ENCODE measurements at places on chromosomes 4 and X.
A peak's percentile ranks its signal among the peaks of the same experiment; 100 is the strongest.

DNA sequence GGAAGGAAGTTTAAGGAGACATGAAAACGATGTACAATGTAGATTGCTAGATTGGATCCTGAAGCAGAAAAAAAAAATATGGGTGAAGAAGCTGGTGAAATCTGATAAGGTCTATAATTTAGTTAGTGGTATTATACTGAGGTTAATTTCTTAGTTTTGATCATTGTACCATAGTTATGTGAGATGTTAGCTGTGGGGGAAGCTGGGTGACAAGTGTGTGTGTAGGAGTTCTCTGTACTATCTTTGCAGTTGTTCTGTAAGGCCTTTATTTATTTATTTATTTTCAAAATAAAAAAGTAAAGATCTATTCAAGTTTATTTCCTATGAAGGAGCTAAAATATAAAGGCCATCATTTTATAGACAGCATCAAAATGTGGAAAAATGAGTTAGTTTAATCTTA lies 12.5 kb upstream of the EXOC1 start:
- no peak for DNase-seq

GRCh38 chr4:121675715-121676114 lies 21.1 kb downstream of the ANXA5 start:
- no peak for DNase-seq

- no peak for DNase-seq
These were observed 24.9 kb upstream of the IQSEC2 start for GRCh38 chrX:53305996-53306937.

DNA sequence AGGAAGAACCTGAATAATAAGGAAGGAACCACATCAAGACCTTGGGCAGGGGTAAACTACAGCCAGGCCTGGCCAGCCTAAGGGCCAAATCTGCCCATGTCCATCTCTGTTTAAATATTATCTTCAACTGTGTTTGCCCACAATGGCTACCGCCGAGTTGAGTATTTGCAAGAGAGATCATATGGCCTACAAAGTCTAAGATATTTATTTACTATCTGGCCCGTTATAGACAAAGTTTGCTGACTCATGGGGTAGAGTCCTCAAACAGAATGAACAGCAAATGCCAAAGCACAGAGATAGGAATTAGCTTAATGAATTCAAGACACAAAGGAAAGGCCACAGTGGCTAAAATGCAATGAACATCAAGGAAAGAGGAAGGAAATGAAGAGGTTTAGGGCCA lies 44.8 kb downstream of the RPS6KA3 start:
- DNase-seq: no peak

GRCh38 chr4:168357941-168358340 lies 39.4 kb upstream of the DDX60 start:
- no peak for DNase-seq

GRCh38 chr4:165612936-165613335 lies 234.1 kb downstream of the CPE start:
- no peak for DNase-seq

DNA sequence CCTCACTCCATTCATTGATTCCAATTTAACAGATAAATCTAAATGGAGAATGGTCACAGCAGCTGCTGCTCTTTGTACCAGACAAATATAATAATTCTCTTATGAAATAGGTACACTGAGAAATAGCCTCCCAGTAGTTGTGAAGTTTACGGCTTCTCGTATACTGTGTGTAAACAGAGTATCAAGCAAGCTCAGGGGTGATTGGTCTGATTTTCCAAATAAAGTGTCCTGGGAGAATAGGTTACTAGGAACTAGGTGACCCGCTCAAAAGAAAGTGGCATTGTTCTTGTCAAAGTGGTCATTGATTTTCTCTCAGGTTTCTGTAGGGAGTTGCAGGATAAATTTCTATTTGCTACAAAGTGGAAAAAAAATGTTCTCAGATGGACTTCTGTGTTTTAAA lies 838.2 kb downstream of the RAPGEF2 start:
- no peak for DNase-seq

DNA sequence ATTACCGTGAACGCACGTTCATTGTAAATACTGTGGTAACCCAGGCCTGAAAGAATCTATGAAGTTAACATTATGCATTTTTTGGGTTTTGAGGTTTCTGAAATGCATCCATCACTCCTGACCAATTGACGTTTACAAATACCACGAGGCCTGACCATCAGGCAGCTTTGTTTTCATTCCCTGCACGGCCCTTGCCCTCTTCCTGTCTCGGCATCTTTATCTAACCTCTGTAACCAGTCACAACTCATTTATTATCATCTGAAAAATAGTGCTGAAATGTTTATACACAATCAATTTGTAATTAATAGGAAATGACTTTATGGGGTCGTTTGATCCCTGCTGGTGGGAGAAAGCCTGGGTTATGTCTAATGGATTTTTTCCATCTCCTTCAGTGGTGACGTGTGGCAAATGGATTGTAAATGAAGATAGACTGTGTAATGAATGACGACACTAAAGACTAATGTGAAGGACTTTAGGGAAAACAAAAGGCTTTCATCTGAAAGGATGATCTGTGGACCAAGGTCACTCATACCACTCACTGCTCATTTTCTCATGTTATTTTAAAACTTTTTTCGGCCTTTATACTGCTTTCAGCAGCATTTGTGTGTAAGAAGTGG lies 102.7 kb upstream of the SORBS2 start:
- peak; percentile 78 for DNase-seq

DNA sequence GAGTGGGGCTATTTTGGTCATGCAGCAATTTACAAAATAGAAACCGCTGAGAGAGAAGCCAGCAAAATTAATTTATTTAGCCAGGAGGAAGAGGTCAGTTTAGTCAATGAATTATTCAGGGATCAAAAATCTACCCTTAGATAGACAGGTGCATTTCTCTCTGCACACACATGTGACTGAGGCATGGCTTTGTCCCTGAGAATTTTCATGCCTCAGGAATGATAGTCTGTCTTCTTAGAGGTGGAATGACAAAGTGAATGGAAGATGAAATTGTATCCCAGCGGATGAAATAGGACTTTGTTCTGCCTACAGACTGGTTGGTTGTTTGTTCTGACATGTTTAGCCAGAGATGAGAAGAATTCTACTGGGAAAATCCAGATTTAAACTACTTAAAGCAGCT lies 46.0 kb downstream of the ANKRD50 start:
- no peak for DNase-seq

DNA sequence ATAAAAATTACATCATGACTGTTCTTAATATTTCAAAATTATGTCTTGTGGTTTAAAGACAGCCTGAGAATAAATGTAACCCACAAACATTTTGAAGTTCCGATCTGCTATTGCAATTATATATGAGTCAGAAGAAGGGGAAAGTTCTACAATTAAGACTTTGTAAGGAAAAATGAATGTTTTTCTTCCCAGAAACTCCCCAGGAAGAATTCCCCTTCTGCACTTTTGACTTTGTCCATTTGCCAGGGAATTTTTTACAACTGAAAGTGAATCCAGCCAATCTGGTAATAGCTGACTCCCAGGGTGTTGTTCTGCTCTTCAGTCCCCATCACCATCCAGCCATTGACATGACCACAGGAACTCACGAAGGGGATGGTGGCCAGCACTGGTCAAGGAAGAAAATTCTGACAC lies 61.6 kb upstream of the NOCT start:
- peak; percentile 94 for DNase-seq

GRCh38 chr4:52551487-52551886 lies 107.6 kb downstream of the USP46 start:
- no peak for DNase-seq

DNA sequence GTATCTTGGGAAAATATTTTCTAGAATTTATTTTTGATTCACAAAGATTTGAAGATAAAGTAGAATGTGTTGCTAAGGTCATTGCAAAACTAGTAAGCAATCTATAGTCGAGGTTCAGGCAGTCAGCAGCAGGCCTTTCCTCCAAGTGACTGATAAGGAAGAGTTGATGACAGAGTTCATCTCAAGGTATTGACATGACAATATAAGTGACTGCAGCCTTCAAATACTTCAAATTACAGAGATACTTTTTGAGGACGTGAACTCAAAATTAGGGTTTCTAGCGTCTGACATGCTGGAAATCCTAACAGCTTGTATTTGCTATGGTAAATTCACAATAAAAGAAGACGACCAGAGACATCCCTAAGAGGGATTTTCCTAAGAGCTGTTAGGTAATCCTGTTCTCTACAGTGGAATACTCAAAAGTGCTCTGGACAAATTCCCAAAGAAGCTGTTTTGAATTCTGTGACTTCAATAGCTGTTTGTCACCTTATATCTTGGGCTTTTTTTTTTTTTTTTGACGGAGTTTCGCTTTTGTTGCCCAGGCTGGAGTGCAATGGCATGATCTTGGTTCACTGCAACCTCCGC lies 7.4 kb downstream of the ARHGAP10 start:
- DNase-seq: no peak

DNA sequence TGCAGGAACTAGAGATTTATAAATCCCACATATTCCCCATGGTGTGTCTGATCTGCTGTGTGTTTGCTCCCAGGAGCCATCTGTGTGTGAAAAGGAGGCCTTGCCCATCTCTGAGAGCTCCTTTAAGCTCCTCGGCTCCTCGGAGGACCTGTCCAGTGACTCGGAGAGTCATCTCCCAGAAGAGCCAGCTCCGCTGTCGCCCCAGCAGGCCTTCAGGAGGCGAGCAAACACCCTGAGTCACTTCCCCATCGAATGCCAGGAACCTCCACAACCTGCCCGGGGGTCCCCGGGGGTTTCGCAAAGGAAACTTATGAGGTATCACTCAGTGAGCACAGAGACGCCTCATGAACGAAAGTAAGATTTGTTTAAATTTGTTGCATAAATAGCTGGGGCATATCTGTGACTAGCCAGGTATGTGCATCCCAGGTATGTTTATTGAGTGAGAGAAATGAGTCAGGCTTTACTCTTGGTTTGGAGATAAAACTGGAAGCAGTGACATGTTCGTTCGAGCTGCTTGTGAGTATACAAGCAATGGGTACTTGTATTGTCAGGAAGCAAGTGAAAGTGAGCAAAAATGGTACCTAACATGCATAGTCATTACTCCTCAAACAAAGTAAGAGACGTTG lies 89.5 kb downstream of the PTTG2 start:
- DNase-seq: no peak

DNA sequence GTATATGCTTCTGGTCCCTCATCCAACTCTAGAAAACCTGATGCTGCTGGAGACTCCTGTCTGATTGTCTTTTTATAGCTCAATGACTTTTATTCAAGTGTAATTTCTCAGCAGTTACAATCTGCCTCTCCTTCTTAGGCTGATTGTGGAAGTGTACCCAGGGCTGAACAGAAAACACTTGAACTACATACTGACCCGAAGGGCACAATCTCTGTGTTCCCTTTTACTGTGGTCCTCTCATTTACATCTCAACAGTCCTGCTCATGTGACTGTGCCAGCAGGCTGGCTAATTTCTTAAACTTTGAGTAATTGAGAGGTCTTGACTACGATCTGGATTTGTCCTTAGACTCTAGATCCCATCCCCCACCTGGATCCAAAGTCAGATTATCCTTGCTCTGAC lies 863.4 kb downstream of the PDHA2 start:
- DNase-seq: no peak

DNA sequence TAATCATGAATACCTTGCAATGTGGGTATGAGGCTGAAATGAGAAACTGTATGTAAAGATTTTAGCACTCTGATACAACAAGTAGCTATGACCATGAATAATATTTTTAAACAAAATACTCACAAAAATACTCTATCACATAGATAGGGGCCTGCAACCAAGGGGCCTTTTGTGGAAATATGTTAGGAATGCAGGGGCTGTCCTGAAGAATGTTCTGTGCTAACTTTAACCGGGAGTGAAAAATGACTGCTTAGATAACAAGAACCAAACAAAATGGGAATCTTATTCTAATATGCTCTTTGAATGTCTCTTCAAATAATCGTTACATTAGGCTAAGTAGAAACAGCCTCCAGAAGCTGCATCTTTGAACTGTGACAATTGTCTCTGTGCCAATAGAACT lies 37.9 kb upstream of the GYPA start:
- DNase-seq: no peak

GRCh38 chr4:3658530-3658913 lies 107.7 kb upstream of the ADRA2C start:
- no peak for DNase-seq

DNA sequence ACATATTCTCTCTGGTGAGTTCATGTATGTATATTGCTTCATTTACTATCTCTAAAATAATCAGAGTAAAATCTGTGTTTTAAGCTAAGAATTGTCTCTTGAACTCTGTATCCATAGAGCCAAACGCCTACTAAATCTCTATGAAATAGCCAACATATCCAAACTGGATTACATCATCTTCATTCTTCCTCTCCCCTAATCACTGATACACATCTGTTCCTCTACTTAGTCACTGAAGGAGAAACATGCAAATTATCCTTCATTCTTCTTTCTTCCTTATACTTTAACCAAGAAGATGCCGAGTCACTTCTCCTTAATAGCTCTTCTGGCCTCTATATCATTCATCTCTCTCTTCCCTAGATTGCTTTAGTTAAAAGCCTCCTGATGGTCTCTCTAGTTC lies 630.4 kb upstream of the FTHL17 start:
- DNase-seq: no peak

- no peak for DNase-seq
These were observed 5.2 kb downstream of the RAB33A start for GRCh38 chrX:130176942-130177341.

- DNase-seq: no peak
These were observed 514.6 kb upstream of the KLHL4 start for GRCh38 chrX:87003031-87003430.

- no peak for DNase-seq
These were observed 142.0 kb upstream of the RBPJ start for GRCh38 chr4:26178854-26179253.

GRCh38 chr4:110486256-110486655 lies 10.3 kb downstream of the ENPEP start:
- DNase-seq: no peak

DNA sequence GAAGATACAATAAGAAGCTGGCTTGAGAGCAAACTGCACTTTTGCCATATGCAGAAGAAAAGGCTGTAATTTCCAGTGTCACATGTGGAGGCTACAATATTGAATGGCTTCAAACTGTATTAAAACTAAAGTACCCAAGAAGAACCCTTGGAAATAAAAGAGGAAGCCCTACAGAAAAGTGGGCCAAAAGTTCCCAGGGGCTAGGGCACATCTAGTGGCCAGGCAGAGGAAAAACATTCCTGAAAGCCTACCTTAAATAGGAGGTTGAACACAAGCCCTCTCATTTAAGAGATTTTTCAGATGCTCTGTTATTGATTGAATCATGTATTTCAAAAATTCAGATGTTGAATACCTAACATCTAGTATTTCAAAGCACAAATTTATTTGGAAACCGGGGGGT lies 40.6 kb upstream of the PRDX4 start:
- no peak for DNase-seq

- DNase-seq: no peak
These were observed 38.4 kb upstream of the CLNK start for GRCh38 chr4:10722957-10723356.

DNA sequence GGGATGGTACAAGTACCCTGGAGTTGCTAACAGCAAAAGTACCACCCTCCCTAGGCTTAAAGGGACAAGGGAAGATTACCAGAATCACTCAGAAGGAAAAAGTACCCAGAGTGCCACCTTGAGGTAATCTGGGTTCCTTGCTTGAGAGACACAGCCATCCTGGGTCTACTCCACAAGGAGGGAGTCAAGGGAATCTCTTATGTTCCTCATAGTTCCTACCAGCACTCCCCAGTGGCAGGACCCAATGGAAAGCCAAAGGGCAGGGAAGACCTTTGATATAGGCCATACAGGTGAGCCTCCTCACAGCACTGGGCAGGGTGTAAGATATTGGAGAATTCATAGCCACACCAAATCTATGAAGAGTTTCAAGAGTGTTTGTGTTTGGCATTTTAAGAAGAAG lies 5.7 kb downstream of the IL2 start:
- peak; percentile 1 for DNase-seq

GRCh38 chrX:43313035-43313434 lies 343.1 kb upstream of the MAOA start:
- no peak for DNase-seq

Data from AG04449 (cell line).